ENCODE measurements at places on chromosomes 12 and 14.

DNA sequence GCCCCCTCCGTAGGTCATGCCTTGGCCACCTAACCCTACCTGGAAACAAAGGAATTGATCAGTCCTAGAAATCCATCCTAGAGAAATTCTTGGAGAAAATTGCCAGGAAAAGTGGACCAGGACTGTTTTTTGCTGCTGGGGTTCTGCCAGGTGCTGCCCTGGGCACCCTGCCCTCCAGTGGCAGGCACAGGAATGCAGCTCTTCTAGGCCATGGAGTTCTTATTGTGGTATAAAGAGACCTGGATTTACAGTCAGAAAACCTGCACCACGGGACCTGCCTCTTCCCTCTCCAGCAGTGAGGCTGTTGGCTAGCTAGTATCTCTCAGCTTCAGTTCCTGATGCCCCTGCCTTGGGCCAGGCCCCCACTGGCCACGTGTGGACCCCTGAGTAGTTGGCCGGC is 59.7 kb downstream of the SLC24A4 start:
- DNase-seq, result no peak

GRCh38 chr12:120249875-120250795 is 15.4 kb downstream of the PXN start:
- DNase-seq, result peak; percentile 62

DNA sequence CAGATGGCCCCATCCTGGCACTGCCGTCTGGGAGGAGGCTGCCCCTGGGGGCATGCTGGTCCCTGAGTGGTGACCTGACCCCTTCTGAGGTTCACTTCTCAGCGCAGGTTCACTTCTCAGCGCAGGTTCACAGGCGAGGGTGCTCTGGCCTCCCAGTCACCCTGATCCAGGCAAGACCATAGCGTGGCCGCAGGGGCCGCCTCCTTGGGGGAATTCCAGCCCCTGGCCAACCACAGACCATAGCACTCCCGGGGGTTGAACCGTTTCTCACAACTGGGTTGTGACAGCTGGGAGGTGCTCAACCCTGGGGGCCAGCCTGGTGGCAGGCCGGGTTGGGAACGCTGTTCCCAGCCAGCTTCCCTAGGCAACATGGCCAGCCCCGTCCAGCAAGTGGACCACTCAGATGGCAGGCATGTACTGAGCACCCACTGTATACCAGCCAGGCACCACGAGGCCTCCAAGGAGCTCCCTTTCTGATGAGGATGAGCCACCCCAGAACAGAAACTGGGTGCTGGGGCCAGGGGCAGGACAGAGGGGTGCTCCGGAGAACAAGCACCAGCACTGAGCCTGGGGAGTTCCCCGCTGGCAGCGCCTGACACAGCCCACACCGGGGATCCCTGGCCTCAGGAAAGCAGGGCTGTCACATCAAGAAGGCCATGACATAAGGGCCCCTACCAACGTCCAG is 28.3 kb upstream of the ZFP36L1 start:
- DNase-seq, result no peak

DNA sequence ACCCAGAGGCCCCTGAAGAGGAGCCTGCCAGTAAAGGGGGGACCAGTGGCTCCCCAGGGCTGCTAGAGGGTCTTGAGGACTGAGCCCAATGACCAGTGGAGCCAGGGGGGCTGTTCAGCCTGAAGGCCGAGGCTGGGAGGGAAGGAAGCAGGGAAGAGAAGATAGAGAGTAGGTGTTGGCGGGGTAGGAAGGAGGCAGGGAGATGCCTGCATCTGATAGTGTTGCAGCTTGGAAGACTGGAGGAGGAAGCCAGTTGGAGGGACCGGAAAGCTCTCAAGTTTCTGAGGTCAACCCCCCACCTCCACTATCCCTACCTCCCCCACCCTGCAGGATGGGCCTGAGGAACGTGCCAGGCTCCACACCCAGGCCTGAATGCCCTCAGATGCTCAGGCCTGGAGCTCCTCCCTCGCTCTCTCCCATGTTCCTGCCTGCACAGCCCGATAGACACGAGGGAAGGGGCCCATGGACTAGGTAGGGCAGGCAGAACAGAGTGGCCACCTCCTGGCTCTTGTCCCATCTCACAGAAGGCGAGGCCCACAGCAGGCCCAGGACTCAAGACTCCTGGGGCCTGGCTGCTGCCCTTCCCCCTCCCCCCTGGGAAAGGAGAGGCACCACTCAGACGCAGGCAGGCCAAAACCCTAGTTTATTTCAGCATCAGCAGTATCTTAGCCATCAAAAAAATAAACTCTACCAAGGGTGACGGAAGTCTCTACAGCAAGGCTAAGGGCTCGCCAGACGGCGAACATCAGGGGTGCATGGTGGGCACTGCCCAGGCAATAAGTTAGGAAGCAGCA is 3.4 kb downstream of the CKB start:
- DNase-seq, result no peak

DNA sequence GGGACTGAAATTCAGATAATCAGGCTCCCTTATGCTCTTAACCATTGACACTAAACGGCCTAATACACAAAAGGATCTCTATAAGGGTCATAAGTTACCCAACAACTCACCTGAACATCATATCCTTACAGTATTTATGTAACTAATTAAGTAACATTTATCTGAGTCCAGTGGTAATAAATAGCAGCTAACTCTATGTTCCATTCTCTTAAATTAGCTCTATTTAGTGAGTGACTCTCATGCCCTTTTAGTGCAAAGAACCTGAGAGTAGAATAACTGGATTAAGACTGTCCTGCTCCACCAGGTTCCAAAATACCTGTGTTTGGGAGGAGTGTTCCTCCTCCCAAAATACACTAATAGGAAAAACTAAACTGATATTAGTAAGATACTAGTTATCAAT is 9.8 kb downstream of the SCAF11 start:
- DNase-seq, result no peak

DNA sequence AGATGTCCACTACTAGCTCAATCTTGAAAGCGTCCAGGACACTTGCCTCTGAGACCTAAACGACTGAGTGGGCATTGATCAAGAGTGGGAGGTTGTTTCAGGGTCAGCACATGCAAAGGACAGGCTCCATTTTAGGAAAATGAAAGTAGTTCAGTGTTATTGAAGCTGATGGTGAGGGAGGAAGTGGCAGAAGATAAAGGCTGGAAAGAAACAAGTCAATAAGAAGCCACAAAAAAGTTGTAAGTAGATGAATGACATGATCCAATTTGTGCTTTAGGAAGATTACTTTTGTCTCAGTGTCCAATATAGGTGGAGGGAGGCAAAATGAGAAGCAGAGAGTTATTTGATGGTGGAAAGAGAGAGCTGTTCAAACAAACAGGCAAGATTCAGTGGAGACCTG is 22.0 kb downstream of the GPR65 start:
- no peak for DNase-seq

DNA sequence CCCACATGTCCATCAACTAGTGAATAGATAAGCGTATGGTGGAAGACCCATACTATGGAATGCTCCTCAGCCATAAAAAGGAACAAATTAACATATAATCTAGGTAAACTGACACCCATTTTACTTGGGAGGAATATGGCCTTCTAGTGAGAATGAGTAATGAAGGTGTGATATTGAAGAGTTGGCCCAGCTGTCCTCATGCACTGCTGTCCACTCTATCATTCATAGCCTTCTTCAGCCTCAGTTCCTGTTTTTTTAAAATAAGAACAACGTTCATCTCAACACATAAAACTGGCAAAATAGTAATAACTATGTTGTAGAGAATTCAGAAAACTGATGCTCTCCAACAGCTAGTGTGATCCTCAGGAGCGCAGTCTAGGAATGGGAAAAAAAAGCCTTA is 26.5 kb upstream of the OXA1L start:
- DNase-seq, result no peak

- DNase-seq, result no peak
These were observed 101.7 kb upstream of the PARP11 start for GRCh38 chr12:3974883-3975282.

DNA sequence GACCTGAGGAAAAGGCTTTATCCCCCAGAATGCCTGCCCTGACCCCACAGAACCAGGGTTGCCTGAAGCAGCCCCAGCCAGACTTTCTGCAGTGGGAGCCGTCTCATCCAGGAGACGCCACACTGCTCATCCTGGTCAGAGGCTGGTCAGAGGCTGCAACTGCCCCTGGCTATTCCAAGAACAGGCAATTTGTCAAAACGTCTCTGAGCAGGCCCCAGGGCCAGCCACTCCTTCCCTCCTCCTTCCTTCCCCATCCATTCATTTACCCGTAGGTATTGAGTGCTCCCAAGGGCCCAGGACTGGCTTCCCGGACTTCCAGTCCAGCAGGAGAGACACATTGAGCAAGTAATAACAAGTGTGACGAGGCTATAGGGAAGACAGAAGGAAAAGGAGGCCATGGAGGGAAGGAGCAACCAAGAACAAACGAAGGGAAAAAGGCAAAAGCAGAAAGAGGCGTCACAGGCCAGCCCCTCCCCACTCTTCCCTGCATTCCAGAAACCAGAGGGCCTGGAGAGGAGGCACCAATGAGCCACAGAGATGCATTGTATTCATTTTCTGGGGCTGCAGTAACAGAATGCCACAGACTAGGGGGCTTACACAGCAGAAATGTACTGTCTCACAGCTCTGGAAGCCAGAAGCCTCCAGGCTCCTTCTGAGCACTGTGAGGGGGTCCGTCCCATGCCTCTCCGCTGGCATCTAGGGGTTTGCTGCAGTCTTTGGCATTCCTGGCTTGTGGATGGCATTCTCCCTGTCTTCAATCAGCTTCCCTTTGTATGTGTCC is 21.0 kb upstream of the CD9 start:
- DNase-seq, result no peak

- no peak for DNase-seq
These were observed 212.1 kb upstream of the ABCD2 start for GRCh38 chr12:39831587-39832315.

DNA sequence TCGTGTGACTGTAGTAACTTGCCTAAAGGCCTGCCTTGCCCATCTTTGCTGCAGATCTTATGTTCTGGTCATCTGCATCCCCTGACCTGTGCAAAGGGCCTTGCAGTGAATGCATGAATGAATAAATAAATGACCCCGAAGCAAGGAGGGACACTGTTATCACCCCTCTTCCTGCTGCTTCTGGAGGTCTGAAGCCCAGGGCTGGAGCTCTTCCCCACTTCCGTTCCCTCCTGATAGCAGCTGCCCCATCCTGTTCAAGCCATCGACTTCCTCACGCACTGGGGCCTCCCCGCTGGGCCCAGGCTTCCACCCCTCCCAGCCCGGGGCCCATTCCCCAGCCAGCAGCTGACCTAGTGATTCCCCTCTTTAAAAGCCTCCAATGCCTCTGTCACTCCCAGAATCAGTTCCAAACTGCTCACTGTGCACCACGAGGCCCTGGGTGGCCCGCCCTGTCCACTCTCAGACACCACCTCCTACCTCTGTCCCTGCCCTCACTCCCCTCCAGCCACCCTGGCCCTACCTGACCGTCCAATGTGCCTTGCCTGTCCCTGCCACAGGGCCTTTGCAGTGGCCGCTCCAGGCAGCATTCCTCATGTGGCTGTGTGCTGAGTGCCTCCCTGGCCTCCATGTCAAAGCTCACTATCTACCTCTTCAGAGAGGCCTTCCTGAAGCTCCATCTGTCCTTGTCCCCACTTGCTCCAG is 78.6 kb downstream of the SCARB1 start:
- DNase-seq, result no peak
